ENCODE measurements at places on chromosomes 5 and 9.

DNA sequence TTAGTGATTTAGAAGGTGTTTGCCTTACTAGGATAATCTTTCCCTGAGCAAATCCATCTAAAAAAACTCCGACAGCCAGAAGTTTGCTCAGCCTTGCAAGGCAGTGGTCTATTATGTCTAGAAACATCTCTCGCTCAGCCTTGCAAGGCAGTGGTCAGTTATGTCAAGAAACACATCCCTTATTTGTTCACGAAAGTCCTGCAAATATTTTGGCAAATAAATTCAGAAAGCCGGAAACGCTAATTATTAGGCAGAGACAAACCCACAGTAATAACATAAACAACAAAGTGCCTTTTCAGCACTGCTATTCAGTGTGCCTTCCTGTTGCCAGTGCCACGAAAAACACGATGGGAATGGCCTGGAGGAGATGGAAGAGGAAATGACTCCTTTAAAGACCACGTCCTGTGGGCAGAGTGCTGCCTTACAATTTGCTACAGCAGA lies 184.5 kb downstream of the GNAQ start:
- no peak for DNase-seq

- DNase-seq = no peak
These were observed 16.2 kb upstream of the ATP6V1G1 start for GRCh38 chr9:114571391-114571790.

- no peak for DNase-seq
These were observed at the start of gene CCL27 for GRCh38 chr9:34662526-34663302. CCL27 (minus strand) TSS chr9:34662657; CDS start chr9:34662633, 24 bp downstream.

DNA sequence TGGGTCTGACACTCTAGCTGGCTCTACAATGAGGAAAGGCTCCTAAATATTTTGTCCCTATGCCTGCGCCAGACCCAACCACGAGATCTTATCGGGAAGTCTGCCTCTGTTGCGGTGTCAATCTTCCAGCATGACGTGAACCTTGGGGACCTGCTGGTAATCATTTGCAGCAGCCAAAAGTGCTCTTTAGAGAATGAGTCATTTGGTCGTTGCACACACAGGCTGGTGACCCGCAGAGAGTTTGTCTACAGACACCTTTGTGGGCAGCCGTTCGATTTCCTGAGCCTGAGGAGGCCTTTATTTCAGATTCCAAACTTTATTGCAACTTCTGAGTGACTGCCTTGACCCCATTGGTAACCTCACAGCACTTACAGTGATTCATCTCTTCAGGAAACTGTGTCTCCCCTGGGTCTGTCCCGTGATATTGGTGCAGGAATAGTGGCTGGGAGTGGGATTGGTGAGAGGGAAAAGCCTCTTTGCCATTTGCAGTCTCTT lies 326.1 kb downstream of the NSG2 start:
- no peak for DNase-seq

DNA sequence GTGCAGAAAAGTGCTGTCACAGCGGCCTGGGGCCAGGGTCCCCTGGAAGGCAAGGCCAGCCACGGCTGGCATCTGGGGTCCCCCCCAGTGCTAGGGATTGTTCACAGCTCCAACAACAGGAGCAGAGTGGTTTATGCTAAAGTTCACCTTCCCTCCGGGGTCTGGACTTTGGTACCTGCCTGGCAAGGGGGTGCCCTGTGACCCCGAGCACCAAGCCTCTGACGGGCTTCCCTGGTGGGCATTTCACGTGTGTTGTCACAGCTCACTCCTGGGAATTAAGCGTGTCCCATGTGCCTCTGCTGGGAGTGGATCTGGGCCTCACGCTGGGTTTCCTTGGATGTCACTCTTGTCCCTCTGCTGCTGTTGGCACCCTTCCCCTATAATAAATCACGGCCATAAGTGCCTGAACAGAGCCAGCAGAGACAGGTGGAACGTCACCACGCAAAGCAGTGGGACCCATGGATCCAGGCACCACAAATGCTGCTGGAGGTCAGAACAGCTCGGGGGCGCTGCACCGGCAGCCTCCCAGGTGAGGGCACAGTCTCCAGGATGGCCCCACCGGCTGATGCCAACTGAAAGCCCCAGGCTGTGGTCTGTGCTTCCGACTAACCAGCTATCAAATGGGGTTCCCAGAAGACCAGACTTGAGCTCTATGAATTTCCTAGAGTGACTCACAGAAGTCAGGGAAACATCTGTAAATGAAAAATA lies 17.8 kb upstream of the ZDHHC11 start:
- no peak for DNase-seq

GRCh38 chr5:88389338-88390095 lies 120.9 kb upstream of the TMEM161B start:
- no peak for DNase-seq

- DNase-seq = no peak
These were observed 65.6 kb downstream of the SPOCK1 start for GRCh38 chr5:137433539-137433938.

DNA sequence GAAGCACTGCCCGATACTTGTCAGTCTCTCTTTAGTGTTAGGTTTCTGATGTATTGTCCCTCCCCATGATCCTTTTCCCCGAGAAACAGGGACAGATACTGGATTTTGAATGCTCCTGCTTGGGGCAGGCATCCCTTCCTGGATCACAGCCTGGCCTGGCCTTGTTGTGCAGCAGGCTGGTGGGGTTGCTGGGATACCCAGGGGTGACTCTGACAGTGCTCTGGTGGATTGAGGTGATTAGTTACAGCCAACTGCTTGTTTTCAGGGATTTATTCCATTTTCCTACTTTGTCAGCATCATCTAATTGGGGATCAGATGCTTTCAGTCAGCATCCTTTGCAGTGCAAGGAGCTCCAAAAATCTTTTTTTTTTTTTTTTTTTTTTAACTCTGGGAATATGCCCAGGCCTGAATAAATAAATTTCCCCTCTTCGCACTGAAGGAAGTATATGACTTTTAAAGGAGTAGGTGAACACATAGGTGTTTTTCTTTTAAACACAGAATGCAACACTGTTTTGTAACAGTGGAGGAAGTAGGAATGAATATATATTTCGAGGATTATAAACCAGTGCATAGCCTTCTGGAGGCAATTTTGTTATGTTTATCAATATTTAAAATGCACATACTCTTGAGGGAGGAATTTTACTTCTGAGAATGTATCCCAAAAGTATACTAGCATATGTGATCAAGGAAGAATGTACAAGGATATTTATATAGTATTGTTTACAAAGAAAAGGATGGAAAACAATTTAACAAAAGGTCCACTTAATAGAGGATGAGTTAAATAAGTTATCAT lies 127.3 kb upstream of the ELL2 start:
- no peak for DNase-seq

DNA sequence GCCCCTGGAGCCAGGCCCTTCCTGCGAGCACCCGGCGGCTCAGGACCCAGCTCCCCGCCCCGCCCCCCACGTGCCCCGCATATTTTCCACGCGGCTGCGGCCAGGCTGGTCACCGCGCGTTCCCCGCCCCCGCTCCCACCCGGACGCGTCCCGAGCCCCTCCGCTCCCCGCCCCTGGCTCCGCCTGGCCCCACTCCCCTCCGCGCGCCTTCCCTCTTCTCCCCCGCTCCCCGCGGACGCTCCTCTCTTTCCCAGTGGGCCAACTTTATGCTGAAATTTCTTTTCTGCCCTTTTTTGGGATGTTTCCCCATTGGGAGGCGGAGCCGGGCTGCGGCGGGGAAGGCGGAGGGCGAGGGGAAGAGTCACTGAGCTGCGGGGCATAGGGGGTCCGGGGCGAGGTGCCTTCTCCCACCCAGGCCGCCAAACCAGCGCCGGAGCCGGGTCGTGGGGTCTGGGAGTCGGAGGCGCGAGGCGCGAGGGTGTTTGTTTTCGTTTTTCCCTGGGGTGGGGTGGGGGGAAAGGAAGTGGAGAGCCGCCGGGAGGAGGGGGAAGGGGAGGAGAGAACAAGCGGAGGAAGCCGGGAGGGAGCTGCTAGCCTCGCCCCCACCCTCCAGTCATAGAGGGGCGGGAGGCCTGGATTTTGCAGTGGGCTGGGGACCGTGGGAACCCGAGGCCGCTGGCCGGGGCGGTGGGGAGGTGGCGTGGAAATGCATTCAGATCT lies 1.0 kb upstream of the TPM2 start:
- DNase-seq = no peak

DNA sequence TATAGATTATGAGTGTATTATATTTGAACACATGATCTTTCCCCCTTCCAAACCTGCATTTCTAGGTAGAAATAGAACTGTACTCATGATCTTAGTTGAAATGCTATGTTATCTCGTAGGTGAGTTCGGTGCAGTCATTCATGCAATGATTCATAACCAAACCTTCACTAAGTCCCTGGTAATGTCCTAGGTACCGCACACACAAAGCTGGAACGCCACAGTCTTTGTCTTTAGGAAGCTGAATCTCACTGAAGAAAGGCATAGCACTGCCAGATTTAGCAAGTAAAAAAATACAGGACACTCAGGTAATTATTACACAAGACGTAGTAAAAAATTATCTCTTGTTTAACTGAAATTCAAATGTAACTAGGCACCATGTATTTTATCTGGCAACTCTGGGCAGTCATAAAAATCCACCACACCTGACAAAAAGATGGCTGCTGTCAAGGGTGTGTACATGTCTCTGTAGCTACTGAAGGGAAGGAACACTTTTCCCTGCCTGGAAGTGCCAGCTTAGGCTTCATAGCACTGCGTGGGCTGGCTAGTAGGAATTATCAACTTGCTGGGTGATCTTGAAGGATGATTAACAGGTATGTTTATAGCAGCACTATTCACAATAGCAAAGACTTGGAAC lies 28.0 kb upstream of the TXN start:
- no peak for DNase-seq

DNA sequence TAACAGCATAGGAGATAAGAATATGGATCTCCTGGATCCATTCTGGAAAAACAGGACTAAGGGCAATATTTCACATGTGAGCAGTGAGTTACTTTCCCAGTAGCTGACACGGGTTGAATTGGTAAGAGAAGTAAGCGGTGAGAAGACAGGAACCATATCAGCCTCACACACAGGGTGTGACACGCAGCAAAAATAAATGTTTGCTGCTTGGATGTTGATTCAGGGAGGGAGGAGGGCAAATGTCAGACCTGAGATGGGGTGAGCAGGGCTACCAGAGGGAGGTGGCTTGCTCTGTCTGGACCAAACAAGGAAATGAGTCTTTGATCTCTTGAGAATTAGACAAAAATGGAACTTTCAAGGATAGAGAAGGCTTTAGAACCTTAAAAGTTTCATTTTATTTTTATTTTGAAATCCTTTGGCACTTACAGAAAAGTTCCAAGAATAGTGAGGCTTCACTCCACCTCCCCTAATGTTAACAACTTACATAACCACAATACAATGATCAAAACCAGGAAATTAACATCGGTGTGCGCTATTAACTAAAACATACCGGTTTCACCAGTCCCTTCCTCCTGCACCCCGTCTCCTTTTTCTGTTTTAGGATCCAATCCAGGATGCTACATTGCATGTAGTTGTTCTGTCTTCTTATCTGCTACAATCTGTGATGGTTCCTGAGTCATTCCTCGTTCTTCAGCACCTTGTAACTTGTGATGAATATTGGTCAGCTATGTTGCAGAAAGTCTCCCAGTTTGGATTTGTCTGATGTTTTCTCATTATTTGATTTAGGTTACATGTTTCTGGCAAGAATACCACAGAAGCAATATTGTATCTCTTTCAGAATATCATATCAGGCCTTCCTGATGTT lies 20.5 kb upstream of the ARHGEF28 start:
- no peak for DNase-seq

DNA sequence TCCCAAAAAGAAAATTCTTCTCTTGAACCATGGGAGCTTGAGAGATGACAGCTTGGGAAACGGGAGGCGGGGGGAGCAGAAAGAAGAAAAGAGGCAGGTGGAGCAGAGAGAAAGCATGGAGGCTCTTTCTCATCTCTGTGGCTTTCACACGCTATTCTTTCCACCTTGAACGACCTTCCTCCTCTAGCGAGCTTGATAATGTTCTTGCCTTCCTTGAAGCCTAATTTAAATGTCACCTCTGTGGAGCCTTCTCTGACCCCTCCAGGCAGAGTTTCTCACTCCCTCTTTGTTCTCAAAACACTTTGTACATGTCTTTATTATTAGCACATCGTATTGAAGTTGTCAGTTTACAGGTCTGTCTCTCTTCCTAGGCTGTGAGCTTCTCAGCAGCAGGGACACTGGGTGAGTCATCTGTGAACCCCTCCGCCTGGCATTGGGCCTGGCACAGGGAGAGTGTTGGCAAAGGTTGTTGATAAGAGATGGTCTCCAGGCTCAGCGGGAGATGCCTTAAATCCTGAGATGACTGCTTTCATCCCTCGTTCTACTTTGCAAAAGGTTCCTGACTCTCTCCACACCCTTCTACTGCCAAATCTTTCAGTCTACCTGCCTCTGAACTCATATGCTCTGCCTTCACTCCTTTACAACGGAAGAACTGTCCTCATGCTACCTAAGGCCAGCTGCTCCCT lies 14.1 kb upstream of the STRBP start:
- DNase-seq = no peak

DNA sequence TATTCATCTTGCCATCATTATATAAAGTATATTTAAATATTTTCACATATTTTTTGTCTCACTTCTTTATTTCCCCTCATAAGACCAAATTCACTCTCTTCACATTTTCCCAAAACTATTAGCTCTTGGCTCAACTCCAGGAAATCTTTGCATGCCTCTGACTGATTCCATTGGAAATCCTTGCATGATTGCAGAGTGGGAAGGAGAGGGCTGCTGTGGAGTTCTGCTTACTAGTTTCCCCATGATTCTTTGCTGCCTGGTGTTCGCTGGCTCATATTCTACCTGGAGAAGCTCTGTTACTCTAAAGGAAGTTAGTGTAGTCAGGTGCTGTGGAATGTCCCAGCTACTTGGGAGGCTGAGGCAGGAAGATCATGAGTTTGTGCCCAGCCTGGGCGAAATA lies 41.9 kb downstream of the LIX1 start:
- DNase-seq = no peak

DNA sequence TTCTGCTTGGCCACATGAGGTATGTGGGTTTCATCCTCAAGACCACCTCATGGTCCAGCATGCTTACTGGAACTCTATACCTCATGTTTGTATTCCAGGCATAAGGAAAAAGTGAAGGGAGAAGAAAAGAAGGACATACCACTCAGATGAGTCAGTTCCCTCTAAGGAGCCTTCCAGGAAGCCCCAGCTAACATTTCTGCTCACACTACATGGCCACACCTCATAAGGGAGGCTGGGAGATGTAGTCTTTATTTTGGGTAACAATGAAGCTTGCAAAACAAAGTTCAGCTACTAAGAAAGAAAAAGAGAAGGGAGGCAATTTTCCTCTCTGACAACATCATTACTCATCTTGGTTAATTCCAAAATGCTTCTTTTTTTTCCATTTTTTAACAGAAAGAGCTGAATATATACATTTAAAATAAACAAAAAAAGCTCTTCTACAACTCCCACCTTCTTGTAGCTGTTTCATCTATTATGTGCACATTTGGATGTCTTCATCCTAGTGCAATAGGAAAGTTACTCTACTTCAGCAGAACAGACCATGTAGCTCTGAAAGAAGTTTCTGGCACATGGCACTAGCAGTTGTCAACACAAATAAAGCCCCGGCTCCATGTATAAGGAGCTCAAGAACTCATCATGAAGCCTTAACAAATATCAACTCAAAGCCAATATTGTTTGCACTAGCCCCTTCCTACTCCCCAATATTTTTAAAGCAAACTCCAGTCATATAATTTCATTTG lies 123.6 kb upstream of the CCDC112 start:
- DNase-seq = no peak

GRCh38 chr5:74199005-74199404 lies 441.5 kb downstream of the ENC1 start:
- no peak for DNase-seq

- DNase-seq = no peak
These were observed 56.2 kb upstream of the LPAR1 start for GRCh38 chr9:111094433-111094924.

- DNase-seq = no peak
These were observed 228.9 kb downstream of the KIAA0825 start for GRCh38 chr5:94389515-94389899.

GRCh38 chr5:167348251-167348926 lies 943.1 kb upstream of the WWC1 start:
- DNase-seq = peak; percentile 41
